ENCODE measurements at places on chromosomes 6 and 20. TPM values are rescaled to one million over a fixed set of nuclear protein-coding genes. Genes with fewer than 3 reads are reported as not detected.

DNA sequence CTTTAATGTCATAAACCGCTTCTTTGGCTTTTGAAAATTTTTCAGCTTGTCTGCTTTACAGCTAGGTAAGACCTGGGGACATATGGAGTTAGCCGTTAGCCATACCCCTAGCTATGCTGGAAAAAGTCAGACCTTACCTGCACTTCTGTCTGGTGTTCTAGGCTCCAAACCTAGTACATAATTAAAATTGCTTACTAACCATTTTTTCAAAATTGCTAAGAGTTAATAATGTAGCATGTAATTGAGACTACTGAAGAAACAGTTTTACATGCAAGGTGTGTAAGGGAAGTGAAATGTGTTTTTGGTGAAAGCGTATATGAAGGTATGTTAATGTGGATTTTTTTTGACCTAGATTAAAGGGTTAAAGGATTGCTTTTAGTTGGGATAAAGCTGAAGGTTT, 336.9 kb downstream of the RNF144B start:
- H3K36me3 ChIP-seq = no peaks in the 10 kb centered on the region
- H3K4me1 ChIP-seq = no peaks in the 10 kb centered on the region
- H3K27ac ChIP-seq = no peak overlapping the region
- no peaks in the 10 kb centered on the region for H3K27me3 ChIP-seq
- DNase-seq = no peak

GRCh38 chr6:116465246-116465645, 4.1 kb downstream of the CALHM6 start:
- no peaks in the 10 kb centered on the region for H3K36me3 ChIP-seq
- H3K4me1 ChIP-seq = no peaks in the 10 kb centered on the region
- H3K27me3 ChIP-seq = peaks cover 47% of the 10 kb centered on the region
- H3K4me3 ChIP-seq = no peak overlapping the region

DNA sequence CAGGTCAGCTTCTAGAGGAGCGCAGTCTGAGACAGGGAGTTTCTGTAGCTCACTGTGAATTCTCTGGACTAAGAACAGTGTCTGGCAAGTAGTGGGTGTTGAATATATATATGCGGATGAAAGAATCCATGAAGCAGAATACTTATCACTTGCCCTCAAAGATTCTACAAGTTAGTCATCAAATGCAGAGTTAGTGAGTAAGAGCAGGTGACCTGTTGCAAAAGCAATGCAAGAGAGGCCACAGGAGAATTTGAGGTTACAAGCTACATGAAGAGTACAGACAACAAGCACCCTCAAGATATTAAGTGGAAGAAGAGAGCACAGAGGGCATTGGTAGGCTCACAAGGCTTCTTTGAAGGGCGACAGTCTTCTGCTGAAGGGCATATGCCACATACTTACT, 103.4 kb upstream of the BTBD3 start:
- no peaks in the 10 kb centered on the region for H3K4me1 ChIP-seq
- no peaks in the 10 kb centered on the region for H3K36me3 ChIP-seq
- H3K27me3 ChIP-seq = peaks cover 90% of the 10 kb centered on the region
- DNase-seq = no peak
- H3K27ac ChIP-seq = no peak overlapping the region

DNA sequence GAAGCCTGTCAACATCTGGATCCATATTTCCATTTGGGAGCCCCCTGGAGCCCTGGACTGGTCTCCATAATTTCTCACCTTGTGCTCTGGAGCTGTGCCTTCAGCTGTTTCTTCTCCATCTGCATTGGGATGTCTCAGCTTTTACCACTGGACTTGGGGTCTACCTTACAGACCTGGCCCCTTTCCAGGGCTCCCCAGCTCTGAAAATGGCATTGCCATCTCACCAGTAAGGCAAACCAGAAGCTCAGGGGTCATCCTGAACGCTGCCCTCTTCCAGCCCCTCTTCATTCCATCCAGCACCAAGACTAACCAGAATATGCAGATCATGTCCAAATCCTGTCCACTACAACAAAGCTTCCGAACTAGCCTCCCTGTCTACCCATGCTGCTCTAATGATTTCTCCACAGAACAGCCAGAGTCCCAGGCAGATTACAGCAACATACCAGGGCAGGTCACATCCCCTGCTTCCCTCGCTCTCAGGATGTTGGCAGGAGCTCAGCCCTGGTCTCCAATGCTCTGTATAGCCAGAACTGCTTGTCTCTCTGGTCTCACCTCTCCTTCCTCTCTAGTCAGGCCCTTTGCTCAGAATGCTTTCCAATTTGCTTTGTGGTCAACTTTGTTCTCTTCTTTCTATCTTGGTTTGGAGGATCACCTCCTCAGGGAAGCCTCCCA, 17.7 kb upstream of the NNAT start:
- peaks cover 20% of the 10 kb centered on the region for H3K4me1 ChIP-seq
- no peaks in the 10 kb centered on the region for H3K27me3 ChIP-seq
- no peak overlapping the region for H3K4me3 ChIP-seq
- no peaks in the 10 kb centered on the region for H3K36me3 ChIP-seq

- no peaks in the 10 kb centered on the region for H3K4me1 ChIP-seq
- H3K4me3 ChIP-seq = no peak overlapping the region
- H3K27ac ChIP-seq = no peak overlapping the region
- no peaks in the 10 kb centered on the region for H3K27me3 ChIP-seq
- DNase-seq = no peak
Measured at GRCh38 chr6:166296035-166296883, 11.9 kb downstream of the PRR18 start.

DNA sequence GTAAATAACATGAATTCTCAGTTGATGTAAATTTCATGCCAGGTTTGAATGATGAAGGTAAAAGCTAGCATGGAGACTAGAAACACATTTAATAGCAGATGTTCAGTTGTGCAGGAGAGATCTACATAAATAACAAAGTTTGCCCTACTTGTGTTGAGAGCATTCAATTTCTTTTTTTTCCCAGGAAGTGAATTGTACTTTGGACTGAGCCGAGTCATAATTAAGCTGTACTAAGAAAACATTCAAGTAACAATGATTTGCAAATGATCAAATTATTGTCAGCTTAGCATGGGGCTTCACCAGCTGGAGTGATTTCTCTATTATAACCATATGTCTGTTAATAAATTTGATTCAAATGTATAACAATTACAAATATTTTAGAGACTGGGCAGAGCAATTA, 893.5 kb upstream of the MAP3K7 start:
- H3K36me3 ChIP-seq = no peaks in the 10 kb centered on the region
- H3K4me1 ChIP-seq = peaks cover 4% of the 10 kb centered on the region
- H3K27ac ChIP-seq = no peak overlapping the region

DNA sequence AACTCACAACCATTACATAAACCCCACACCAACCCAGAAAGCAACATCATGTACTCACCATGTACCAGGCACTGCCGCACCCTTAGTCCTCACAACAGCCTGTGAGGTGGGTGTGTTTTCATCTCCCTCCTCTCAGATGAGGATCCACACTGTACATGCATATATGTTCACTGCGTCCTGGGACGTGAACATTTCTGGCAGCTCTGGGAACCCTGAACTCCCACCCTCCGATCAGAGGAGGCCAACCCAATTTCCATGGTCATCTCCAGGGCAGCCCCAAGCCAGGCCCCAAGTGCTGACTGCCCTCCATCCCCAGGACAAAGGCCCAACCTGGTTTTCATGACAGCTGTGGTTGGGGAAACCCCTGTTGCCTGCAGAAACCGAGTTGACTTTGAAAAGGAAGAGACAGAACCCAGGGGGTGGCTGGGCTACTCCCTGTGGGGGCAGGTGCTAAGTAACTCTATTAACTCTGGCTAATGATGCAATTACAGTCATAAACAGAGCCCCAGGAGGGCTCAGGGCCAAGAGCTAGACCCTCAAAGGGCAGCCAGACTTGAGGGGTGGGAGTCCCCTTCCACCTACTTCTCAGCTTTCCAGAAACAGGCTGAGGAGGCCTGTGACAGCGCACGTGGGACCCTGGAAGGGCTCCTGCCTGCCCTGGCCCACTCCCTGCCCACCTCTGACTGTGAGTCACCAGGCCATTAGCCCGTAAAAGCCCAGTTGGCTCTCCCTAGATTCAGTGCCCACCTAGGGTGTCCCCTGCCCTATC, 2.6 kb downstream of the TFEB start:
- H3K36me3 ChIP-seq = no peaks in the 10 kb centered on the region
- H3K27ac ChIP-seq = no peak overlapping the region
- peaks cover 25% of the 10 kb centered on the region for H3K4me1 ChIP-seq
- peaks cover 34% of the 10 kb centered on the region for H3K27me3 ChIP-seq

GRCh38 chr6:2158596-2159271, 86.7 kb downstream of the GMDS start:
- no peaks in the 10 kb centered on the region for H3K36me3 ChIP-seq
- H3K4me1 ChIP-seq = no peaks in the 10 kb centered on the region
- no peak overlapping the region for H3K4me3 ChIP-seq
- H3K27ac ChIP-seq = no peak overlapping the region
- DNase-seq = peak; percentile 88

DNA sequence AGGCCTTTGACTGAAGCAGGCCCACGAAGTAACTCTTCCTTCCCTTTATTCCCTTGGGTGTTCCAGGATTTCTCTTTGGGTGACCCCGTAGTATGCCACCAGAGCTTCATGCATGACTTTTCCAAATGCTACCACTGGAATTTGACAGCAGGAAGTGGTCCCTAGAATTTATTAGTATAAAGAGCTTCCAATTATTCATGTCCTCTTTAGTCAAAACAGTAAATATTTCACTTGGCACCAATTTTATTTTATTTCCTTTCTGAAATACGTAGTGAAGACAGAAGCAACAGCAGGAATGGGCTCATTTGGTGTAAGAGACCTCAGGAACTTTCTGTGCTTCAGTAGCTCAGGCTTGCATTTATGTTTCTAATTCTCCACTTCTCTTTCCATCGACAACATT, 151.3 kb downstream of the LCA5 start:
- no peaks in the 10 kb centered on the region for H3K4me1 ChIP-seq
- H3K4me3 ChIP-seq = no peak overlapping the region
- no peak overlapping the region for H3K27ac ChIP-seq
- no peaks in the 10 kb centered on the region for H3K27me3 ChIP-seq

GRCh38 chr20:62820208-62820961, 3.5 kb downstream of the COL9A3 start:
- H3K4me3 ChIP-seq = no peak overlapping the region
- no peak for DNase-seq
- no peak overlapping the region for H3K27ac ChIP-seq
- peaks cover 27% of the 10 kb centered on the region for H3K27me3 ChIP-seq

DNA sequence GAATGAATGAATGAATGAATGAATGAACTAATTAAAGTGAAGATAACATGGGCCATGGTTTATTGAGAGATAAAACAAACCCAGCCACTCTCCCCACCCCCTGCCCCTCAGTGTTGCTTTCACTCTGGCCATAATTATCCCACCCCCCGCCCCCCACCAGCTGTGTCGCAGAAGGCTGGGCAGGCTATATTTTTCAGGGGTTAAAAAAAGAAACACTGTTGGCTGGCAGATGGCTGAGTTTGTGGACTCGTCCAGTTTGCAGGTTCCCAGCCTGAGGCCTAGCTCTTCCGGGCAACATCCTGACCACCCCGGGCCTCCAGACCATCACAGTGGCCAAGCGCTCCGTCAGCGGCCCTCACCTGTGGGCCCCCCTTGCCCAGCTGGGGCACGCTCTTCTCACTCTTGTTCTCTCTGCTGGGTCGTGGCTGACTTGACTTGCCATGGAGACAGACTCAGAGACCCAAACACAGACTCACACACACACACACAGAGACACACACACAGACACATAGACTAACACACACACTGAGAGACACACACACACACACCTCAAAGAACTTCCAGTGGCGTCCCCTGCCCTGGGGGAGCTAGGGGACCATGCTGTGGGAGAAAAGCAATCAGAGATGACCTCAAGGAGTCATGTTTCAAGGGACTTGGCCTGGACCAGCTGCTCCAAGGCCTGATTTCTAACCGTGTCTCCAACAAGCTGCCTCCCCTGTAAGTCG, 2.2 kb upstream of the GRM4 start:
- no peak overlapping the region for H3K4me3 ChIP-seq
- peaks cover 94% of the 10 kb centered on the region for H3K27me3 ChIP-seq
- H3K4me1 ChIP-seq = peaks cover 31% of the 10 kb centered on the region
- no peak overlapping the region for H3K27ac ChIP-seq
- H3K36me3 ChIP-seq = no peaks in the 10 kb centered on the region

DNA sequence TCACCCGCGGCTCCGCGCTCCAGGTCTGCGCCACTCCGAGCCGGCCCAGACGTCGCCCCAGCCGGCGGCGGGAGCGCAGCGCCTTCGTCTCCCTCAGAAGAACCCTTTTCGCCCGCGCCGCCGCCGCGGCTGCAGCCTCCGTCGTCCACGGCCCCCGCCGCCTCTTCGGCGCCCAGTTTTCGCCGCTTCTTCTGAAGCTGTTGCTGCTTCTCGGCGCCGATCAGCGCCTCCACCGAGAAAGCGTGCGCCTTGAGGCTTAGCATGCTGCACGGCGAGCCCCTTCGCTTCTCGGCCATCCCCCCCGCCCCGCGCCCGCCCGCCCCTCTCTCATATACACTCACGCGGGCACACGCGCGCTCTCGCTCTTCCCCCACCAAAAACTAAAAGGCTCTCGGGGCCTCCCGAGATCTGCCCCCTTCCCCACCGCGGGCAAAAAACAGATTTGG, 489 bp downstream of the TBX18 start:
- peaks cover 100% of the 10 kb centered on the region for H3K27me3 ChIP-seq
- no peaks in the 10 kb centered on the region for H3K36me3 ChIP-seq
- peak; percentile 70 for DNase-seq
- no peak overlapping the region for H3K27ac ChIP-seq
- peaks cover 9% of the 10 kb centered on the region for H3K4me1 ChIP-seq

DNA sequence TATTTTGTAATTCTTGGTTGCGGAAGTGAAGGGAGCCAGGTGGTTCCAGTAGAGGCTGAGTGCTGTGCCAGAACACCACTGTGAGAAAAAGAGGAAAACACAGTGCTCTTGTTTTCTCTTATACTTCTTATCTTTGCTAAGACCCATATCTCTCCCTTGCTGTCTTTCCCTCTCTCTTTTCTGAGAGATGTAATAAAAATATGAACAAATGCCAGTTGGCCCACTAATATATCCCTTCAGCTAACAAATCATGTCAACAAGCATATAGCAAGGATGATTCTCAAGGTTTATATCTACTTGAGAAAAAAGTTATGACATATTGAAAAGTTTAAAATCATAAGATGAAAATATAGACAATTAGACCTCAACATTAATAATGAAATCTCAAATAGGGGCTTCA, 758.3 kb downstream of the HDGFL1 start:
- no peaks in the 10 kb centered on the region for H3K36me3 ChIP-seq
- no peaks in the 10 kb centered on the region for H3K27me3 ChIP-seq
- no peak for DNase-seq
- H3K4me3 ChIP-seq = no peak overlapping the region
- H3K4me1 ChIP-seq = no peaks in the 10 kb centered on the region

DNA sequence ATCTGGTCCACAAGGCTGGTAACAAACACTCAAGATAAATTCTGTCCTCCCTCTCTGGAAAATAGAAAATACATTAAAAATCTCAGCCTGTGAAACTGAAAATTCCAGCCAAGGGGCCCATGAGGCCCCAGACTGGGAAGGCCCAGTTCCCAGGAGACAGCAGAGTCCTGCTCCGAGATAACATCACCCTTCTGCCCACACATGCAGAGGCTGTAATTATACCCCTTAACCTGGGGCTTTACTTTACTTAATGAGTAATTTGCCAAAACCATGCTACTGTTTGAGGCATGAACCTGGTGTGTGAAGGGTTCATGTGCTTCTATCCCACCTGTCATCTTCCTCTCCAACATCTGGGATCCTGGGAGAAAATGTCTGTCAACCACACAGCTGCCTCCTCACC, 398.9 kb upstream of the SULF2 start:
- H3K36me3 ChIP-seq = no peaks in the 10 kb centered on the region
- peaks cover 20% of the 10 kb centered on the region for H3K27me3 ChIP-seq
- no peak overlapping the region for H3K27ac ChIP-seq
- H3K4me1 ChIP-seq = peaks cover 14% of the 10 kb centered on the region
- DNase-seq = no peak

Gene NKX2-2
- not detected for total RNA-seq

Gene SRMS
- total RNA-seq = not detected

Gene VGLL2
- not detected for total RNA-seq

Gene DCDC2
- not detected for total RNA-seq

Gene ZFP64
- 23.1 TPM for total RNA-seq

Gene CYB5R4
- 8.0 TPM for total RNA-seq

Gene BACH2
- 3.9 TPM for total RNA-seq
